ENCODE measurements at places on chromosomes 2 and 18.

DNA sequence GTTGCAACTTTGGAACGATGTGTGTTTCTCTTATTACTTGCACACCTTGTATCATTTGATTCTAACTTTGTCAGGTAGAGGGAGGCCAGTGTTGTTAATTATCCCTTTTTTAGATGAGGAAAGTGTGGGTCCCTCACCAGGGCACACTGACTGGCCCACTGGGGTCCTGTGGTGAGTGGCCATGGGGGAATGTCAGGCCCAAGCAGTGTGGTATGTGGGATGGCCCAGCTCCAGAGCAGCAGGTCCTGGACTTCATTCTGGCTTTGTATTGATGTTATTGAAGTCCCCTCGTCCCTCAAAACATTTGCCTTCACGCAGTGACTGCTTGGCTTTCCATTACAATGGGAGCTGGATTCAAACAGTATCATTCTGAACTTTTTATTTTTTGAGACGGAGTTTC lies 11.7 kb downstream of the NCK2 start:
- DNase-seq = no peak

DNA sequence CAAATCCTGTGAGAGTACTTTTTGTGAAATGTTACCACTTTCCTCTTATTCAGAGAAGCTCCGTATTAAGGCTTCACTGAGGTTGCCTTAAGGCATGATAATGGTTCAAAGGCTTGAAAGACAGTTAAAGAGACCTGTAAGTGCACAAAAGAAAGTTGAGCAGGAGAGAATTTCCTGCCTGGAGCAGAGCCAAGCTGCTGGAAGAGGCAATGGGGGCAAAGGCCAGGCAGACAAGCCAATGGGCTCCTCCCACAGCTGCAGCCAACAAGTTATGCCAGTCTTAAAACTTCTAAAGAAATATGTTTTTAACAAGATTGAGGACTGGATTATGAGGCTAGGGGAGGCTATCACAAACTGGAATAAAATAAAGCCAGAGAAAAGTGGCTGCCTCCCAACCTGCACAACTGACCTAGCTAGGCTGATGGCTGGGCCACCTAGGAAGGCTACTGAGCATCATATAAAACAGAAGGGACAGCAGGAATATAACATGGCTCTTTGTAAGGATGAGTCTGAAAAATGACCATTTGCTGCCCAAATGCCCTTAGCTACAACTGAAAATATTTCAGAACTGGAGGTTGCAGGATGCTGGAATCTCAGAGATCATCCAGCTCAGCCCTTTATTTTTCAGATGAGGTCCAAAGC lies 2.1 kb downstream of the IL1B start:
- no peak for DNase-seq

DNA sequence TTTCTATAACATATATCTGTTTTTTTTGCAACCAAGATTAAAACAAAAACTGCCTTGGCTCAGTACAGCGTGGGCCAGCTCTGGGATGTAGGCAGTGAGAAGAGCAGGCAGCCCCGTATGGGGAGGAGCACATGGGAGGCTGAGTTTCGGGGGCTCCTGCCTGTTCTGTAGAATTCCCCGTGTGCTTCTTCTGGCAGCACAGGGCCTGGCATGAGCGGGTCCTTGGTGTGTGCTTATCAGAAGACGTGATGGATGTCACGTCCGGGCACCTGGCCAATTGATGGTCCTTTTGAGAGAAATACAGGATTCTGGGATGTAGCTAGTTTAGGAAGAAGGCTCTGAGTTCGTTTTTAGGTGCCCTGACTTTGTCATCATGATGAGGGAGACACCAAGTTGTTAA lies 16.2 kb downstream of the IMPA2 start:
- no peak for DNase-seq

DNA sequence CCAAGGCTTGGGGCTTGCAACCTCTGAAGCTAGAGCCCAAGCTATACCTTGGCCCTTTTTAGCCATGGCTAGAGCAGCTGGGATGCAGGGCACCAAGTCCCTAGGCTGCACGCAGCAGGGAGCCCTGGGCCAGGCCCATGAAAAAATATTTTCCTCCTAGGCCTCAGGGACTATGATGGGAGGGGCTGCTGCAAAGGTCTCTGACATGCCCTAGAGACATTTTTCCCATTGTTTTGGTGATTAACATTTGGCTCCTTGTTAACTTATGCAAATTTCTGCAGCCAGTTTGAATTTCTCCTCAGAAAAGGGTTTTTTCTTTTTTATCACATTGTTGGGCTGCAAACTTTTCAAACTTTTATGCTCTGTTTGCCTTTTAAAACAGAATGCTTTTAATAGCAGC lies 56.9 kb upstream of the LHCGR start:
- no peak for DNase-seq

DNA sequence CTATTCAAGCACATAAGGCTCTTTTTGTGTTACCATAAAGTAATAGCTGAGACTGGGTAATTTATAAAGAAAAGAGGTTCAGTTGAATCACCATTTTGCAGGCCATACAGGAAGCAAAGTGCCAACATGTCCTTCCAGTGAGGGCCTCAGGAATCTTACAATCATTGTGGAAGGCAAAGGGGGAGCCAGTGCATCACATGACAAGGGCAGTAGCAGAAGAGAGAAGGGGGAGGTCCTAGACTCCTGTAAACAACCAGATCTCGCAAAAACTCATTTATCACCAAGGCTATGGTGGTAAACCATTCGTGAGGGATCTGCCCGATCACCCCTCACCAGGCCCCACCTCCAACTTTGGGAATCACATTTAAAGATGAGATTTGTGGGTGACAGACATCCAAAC lies 16.7 kb downstream of the DSG4 start:
- DNase-seq = no peak

DNA sequence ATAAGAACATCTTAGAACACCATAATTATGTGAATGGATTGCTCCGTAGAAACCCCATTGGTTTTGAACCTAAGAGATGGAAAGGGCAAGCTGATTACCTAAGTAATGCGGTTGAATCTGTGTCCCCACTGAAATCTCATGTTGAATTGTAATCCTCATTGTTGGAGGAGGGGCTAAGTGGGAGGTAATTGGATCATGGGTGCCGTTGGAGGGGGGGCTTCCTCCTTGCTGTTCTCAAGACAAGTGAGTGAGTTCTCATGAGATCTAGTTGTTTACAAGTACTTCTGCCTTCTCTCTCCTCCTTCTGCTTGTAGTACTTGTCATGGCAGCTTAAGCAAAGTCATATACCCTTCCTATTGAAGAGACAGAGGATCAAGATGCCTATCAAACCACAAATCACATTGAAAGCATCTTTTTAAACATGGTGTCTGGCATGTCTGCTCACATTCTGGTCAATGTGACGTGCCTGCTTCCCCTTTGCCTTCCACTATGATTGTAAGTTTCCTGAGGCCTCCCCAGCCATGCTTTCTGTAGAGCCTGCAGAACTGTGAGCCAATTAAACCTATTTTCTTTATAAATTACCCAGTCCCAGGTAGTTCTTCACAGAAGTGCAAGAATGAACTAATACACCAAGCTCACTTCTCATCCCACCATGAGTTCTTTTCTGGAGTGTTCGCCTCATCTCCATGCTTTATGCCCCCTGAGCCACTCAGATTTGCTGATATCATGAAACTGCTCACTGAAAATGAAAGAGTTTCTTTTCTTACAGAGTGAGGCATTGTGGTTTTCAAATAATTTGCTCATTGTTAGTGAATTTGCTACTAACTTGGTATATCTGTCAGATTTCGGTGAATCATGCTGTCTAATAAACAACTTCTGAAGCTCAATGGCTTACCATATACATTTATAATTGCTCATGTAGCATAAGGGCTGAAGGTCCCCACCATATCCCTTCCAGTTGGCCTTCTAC lies 23.6 kb downstream of the KCNE4 start:
- no peak for DNase-seq

DNA sequence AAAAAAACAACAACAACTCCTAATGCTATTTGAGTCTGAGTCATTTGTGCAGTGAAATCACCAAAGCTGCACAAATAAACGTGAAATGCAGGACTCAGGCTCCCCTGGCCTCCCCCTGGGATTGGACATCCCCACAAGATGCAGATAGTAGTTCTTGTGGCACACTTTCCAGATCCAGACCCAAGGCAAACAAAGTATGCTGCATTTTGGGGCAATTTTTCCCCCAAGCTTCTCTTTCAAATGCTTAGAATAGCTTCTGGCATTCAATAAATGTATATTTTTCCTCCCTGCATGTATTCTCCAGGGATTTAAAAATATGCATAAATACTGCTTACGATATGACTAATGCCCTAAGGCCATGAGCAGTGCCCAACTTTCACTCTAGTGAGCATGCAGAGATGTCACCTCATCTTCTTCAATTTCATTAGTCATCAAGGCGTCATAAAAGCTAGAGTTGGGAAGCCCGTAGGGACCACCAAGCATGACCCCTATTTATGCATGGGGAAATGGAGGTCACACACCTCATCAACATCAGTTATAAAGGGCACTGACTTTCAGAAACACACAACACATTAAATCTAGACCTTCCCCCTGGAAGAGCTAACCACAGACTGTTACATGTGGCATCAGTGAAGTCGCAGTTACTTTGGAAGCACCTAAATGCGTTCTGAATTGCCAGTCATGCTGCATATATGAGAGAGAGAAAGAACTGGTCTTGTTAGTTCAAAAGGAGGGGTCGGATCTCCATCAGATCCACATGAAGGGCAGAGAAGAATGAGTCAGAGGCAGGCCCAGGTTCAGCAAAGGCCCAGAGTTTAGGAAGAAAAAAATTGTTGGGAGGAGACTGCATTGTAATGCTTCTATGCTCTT lies 374.1 kb downstream of the LPIN1 start:
- DNase-seq = no peak

- DNase-seq = no peak
Measured at GRCh38 chr2:210915912-210916311, 359.5 kb downstream of the CPS1 start.

DNA sequence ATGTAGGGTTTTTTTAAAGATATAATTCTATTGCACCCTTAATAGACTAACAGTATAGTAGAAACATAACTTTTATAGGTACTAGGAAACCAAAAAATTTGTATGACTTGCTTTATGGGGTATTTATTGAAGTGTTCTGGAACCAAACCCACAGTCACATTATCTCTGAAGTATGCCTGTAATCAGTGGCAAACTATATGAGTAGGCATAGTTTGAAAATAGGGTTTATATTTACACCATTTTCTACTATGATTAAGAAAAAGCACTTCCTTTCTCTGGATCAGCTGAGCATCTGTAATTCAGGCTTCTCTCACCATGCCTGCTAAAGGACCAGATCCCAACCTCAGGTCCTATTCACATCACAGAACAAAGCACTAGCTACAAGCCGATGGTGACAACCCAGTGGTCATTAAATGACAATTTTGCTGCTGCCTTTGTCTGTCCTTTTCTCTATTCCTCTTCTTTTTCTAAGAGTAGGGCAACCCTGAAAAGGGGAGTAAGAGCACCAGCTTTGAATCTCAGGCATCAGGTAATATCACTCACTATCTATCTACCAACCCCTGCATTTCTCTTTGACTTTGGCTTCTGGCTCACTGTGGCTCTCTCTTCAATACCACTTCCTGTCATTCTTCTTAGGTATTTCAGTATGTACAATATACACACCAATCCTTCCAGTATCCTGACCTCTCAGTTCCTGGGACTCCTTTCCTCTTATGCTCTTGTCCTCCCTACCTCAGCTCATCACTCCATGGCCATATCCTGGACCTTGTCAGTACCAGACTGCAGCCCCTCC lies 14.4 kb downstream of the NEMP2 start:
- DNase-seq = no peak
